Calu3 (cell line): ENCODE measurements at places on chromosomes 11 and 22. TPM values are rescaled to one million over a fixed set of nuclear protein-coding genes. Genes with fewer than 3 reads are reported as not detected.

CCDC134 gene
- 18.4 and 20.1 TPM in 2 replicates for total RNA-seq

ELP4 gene
- total RNA-seq: 18.0 and 20.3 TPM in 2 replicates

SLC5A12 gene
- not detected in 2 replicates for total RNA-seq

SLC17A6 gene
- total RNA-seq: not detected in 2 replicates

CASP5 gene
- total RNA-seq: not detected in 2 replicates

OR2AG2 gene
- total RNA-seq: not detected in 2 replicates

THAP12 gene
- 45.9 and 49.2 TPM in 2 replicates for total RNA-seq

MRGPRE gene
- not detected in 2 replicates for total RNA-seq

IL17REL gene
- total RNA-seq: not detected in 2 replicates

OR5AL1 gene
- total RNA-seq: not detected in 2 replicates

RIBC2 gene
- total RNA-seq: 4.5 and 5.6 TPM in 2 replicates

DMC1 gene
- total RNA-seq: 4.1 and 4.4 TPM in 2 replicates

PLEKHA7 gene
- total RNA-seq: 138 and 167 TPM in 2 replicates

ZNF214 gene
- 3.0 and 3.1 TPM in 2 replicates for total RNA-seq

PIH1D2 gene
- total RNA-seq: 1.6 and 2.2 TPM in 2 replicates

MAPK8IP1 gene
- 4.1 and 4.9 TPM in 2 replicates for total RNA-seq

RAB39A gene
- total RNA-seq: not detected in 2 replicates
